ENCODE measurements at places on chromosomes 2 and 18.

DNA sequence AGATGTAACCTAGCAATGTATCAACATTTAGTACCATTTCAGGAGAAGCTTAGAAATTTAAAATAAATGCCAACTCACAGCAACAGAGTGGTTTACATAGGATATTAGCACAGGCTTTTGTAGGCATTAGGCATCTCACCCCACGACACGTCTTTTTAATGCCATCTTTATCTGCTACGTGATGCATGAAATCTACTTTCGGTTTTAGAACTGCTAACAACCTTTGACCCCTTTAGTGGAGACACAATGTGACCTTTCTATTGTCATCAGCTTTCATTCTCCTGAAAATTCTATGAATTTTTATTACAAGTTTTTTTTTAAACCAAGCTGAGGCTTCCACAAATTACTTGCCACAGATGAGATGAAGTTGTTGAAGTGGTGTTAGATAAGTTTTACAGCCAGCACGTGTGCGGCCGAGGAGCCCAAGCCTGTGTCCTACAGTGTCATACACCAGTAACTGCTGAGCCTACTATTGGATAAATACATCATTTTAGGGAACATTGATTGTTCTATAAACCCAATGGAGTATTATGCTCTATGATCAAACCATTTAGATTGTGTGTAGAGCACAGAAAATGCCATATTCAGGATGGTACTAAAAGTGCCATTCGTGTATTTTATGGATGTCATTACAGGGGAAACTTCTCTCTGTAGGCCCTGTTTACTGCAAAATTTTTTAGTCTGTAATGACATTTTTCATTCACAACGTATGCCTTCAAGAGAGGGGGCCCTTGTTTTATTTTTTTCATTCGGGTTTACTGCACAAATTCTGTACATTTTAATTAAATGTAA lies 151.6 kb downstream of the PTGR3 start:
- H3K4me1 ChIP-seq = no peaks in the 10 kb centered on the region
- no peaks in the 10 kb centered on the region for H3K27me3 ChIP-seq
- no peak overlapping the region for H3K4me3 ChIP-seq
- DNase-seq = no peak

GRCh38 chr2:128284841-128285240 lies 33.8 kb downstream of the HS6ST1 start:
- H3K4me3 ChIP-seq = no peak overlapping the region
- peaks cover 3% of the 10 kb centered on the region for H3K4me1 ChIP-seq
- no peaks in the 10 kb centered on the region for H3K27me3 ChIP-seq
- no peak overlapping the region for H3K27ac ChIP-seq
- no peak for DNase-seq

DNA sequence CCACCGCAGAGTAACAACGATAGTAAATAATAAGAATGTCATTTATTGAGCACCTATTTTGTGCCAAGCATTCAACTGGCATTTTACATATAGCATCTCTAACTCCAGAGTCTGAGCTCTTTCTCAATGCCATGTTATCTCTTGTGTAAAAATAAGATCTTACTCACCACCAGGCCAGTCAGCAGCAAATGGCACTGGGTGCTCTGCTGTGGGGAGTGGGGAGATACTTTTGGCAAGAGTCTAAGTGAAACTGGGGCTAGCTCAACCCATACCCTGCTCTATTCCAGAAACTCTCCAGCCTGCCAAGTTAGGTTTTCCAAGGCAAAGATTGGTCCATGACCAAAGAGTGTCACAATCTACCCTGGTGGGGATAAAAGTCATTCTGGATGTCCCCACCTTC lies 5.0 kb upstream of the SLC4A3 start:
- no peaks in the 10 kb centered on the region for H3K4me1 ChIP-seq
- no peak for DNase-seq
- H3K36me3 ChIP-seq = no peaks in the 10 kb centered on the region
- H3K27ac ChIP-seq = no peak overlapping the region
- H3K27me3 ChIP-seq = peaks cover 9% of the 10 kb centered on the region

DNA sequence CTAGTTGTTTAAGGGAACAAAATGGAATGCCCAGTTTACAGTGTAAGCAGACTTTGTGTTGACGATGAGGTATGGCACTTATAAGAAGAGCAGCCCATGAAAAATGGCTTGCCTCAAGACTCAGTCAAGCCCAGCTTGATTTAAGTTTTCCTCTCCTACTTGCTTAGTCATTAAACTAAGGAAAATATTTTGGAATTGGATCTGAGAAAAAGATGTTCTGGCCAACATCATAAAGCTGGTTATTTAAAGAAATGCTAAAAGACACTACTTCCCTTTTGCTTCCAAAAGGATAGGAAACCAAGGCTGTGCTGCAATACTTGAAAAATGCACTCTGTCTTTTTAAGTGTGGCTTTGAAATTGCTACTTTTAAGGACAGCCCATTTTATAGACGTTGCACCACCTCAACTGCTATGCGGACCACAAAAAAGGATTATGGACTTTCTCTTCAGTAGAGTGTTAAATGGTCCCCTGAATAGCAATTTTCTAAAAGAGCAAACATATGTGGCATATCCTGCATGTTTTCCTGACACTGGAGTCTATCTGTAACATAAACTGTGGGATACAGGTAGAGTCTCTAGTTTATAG lies 32.1 kb downstream of the CCDC141 start:
- H3K4me3 ChIP-seq = no peak overlapping the region
- no peaks in the 10 kb centered on the region for H3K4me1 ChIP-seq
- H3K27me3 ChIP-seq = no peaks in the 10 kb centered on the region

- DNase-seq = no peak
- no peak overlapping the region for H3K4me3 ChIP-seq
- no peaks in the 10 kb centered on the region for H3K27me3 ChIP-seq
- no peak overlapping the region for H3K27ac ChIP-seq
- H3K4me1 ChIP-seq = peaks cover 2% of the 10 kb centered on the region
Measured at GRCh38 chr2:6927186-6927585, 10.0 kb downstream of the RNF144A start.

DNA sequence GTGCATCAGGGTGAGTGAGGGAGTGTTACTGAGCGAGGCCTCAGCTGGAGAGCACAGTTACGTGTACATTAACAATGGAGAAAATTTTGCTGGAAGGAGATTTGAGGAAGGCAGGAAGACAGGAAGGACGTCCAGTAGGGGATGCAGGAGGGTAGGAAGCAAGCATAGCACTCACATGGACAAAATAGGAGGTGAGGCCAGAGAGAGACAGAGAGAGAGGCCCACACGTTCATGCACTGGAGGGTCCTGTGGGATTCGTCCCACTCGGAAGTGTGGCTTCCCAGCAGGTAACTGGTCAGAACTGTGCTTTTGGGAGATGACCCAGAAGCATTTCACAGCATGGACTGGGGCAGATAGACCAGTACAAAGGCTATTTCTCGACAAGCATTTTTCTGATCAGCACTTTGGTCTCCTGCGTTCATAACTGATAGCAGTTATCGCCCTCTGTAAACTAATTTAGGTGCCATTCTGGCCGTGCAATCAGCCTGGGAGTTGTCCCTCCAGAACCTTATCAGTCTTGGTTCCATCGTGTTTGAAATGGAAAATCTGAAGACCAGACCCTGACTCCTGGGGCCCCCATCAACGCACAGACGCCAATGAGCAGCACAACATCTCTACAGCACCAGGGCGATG lies 5.7 kb downstream of the LCT start:
- H3K27ac ChIP-seq = no peak overlapping the region
- no peaks in the 10 kb centered on the region for H3K4me1 ChIP-seq
- DNase-seq = no peak
- H3K27me3 ChIP-seq = no peaks in the 10 kb centered on the region
- no peak overlapping the region for H3K4me3 ChIP-seq

DNA sequence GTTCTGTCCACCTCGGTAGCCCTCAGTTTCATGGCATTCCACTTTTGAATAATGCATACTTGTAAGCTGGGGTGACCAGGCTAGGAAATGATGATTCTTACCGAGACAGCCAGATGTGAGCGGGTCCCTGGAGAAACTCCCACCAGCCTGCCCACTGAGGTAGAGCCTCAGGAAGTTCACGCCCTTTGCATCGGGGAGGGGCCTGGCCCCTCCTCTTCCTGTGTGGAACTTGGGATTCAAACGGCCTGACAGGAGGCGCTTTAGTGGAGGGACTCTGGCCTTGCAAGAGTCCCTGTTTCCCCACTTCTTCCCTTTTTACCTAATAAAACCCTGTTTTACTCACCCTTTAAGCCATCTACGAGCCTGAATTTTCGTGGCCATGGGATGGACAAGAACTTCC lies 44.6 kb downstream of the MRO start:
- H3K4me1 ChIP-seq = no peaks in the 10 kb centered on the region
- H3K36me3 ChIP-seq = no peaks in the 10 kb centered on the region
- no peak overlapping the region for H3K27ac ChIP-seq
- H3K4me3 ChIP-seq = no peak overlapping the region
- H3K27me3 ChIP-seq = no peaks in the 10 kb centered on the region

DNA sequence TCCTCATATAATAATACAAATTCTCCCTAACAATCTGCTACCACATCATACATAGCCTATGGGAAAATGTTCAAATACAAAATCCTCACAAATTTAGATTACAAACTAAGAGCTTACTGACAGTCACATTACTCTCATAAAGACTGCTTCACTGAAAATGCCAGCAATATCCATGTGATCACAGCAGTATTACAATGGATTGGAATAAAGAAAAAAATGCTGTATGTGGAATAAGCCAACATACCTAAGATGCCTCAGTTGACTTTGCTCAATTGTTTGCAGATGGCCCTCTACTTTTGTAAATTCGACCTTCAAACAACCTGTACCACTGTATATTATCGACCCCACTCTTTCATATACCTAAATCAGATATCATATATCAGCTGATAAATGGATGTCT lies 88.7 kb downstream of the DYM start:
- H3K36me3 ChIP-seq = no peaks in the 10 kb centered on the region
- no peaks in the 10 kb centered on the region for H3K27me3 ChIP-seq
- H3K27ac ChIP-seq = no peak overlapping the region
- DNase-seq = no peak
- H3K4me3 ChIP-seq = no peak overlapping the region

- no peaks in the 10 kb centered on the region for H3K36me3 ChIP-seq
- DNase-seq = peak; percentile 44
- no peak overlapping the region for H3K4me3 ChIP-seq
- no peaks in the 10 kb centered on the region for H3K27me3 ChIP-seq
- H3K4me1 ChIP-seq = peaks cover 7% of the 10 kb centered on the region
Measured at GRCh38 chr2:239307921-239308613, 92.8 kb downstream of the HDAC4 start.

- H3K27ac ChIP-seq = no peak within 1 kb of the TSS
- peak within 1 kb of the TSS; percentile 75 for H3K4me3 ChIP-seq
- no peaks in the 10 kb centered on the region for H3K27me3 ChIP-seq
- DNase-seq = peak; percentile 99
- no peaks in the 10 kb centered on the region for H3K36me3 ChIP-seq
Measured at GRCh38 chr2:185738679-185739472, at the start of gene FSIP2. Gene FSIP2, plus strand, starts transcription at chr2:185738804. Its CDS starts 91 bp downstream, at chr2:185738895.

DNA sequence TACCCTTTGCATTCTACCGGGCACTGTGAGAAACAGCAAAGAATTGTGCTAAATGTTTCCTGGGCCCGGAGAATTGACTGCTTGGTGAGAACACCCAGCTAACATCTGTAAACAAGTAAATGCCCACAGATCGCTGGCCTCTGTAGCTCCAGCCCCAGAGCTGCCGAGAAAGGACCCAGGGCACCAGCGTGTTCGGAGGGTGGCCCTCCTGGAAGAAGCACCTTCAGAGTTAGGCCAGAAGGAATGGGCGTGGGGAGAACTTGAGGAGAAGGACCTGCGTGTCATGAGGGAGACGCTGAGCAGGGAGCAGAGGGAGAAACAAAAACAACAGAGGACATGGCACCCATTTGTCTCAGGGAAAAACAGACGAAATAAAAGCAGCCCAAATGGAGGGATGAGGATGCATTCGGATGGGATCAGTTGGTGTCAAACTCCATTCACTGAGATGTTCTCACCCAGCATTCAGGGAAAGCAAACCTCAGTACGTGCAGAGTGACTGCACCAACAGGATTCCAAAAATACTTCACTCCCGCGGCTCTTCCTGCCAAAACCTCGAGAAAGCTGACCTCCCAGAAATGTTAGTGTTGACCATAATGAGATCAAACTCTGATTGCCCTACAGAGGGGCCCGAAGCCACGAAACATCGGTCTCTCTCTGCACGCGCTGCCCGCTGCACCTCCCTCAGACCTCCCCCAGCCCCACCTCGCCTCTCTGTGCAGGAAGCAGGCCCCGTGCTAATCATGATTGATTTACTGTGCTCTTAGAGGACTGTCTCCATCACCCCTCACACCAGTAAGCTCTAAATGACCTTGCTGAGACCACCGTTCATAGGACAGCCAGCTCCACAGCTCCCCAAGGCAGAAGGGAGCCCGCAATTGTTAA lies 376.3 kb upstream of the SALL3 start:
- H3K27me3 ChIP-seq = no peaks in the 10 kb centered on the region
- no peaks in the 10 kb centered on the region for H3K4me1 ChIP-seq
- no peaks in the 10 kb centered on the region for H3K36me3 ChIP-seq
- no peak overlapping the region for H3K27ac ChIP-seq
- no peak overlapping the region for H3K4me3 ChIP-seq

- no peaks in the 10 kb centered on the region for H3K27me3 ChIP-seq
- H3K36me3 ChIP-seq = no peaks in the 10 kb centered on the region
- peaks cover 13% of the 10 kb centered on the region for H3K4me1 ChIP-seq
Measured at GRCh38 chr2:74938264-74938663, 20.2 kb upstream of the POLE4 start.

GRCh38 chr18:43589611-43590151 lies 312.4 kb upstream of the SYT4 start:
- no peaks in the 10 kb centered on the region for H3K4me1 ChIP-seq
- no peak overlapping the region for H3K27ac ChIP-seq
- H3K4me3 ChIP-seq = no peak overlapping the region
- H3K27me3 ChIP-seq = peaks cover 4% of the 10 kb centered on the region
- no peaks in the 10 kb centered on the region for H3K36me3 ChIP-seq
- DNase-seq = no peak

DNA sequence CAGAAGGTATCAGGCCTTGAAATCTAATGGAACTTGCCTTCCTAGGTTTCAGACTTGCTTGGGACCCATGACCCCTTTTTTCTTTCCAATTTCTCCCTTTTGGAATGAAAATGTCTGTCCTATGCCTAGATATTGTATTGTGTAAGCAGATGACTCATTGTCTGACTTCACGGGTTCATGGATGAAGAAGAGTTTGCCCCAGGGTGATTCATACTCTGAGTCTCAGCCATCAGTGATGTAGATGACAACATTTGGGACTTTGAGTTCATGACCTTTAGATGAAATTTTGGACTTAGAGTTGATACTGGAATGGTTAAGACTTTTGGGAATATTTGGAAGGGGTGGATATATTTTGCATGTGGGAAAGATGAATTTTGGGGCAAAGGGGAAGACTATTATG lies 11.2 kb upstream of the SCYGR5 start:
- no peak for DNase-seq
- no peaks in the 10 kb centered on the region for H3K27me3 ChIP-seq
- H3K4me3 ChIP-seq = no peak overlapping the region
- no peak overlapping the region for H3K27ac ChIP-seq
- H3K36me3 ChIP-seq = no peaks in the 10 kb centered on the region

DNA sequence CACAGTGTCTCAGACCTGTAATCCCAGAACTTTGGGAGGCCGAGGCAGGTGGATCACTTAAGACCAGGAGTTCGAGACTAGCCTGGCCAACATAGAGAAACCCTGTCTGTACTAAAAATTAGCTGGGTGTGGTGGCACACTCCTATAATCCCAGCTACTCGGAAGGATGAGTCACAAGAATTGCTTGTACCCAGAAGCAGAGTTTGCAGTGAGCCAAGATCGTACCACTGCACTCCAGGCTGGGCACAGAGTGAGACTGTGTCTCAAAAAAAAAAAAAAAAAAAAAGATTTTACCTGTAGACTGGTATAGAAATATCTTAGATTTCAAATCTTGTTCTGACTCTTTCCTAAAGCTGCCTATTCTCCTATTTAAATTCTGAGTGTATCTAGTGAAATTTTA lies 7.2 kb upstream of the KLHL29 start:
- peaks cover 17% of the 10 kb centered on the region for H3K27me3 ChIP-seq
- no peak overlapping the region for H3K4me3 ChIP-seq
- DNase-seq = no peak

Data from endodermal cell (in vitro differentiated cells).